ENCODE measurements at places on chromosomes 2 and 18.

DNA sequence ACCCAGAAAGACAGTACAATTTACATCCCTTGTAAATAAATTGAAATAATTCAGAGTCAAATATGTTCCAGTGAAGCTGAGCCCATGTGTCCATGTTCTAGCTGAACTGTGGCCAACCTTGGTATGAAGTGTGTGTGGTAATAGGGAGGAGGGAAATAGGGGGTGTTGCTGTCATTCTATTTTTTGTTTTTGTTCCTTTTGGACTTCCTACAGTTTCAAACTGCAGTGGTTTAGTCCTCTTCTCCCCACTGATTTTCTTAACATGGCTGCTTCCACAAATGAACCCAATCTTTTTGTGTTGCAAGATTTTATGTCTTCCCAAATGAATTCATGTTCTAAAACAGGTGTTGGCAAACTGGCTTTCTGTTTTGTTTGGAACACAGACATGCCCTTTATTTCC lies 156.9 kb downstream of the CCBE1 start:
- no peak for DNase-seq

- DNase-seq: no peak
Observed at GRCh38 chr2:209125291-209125690, 298.6 kb upstream of the MAP2 start.

DNA sequence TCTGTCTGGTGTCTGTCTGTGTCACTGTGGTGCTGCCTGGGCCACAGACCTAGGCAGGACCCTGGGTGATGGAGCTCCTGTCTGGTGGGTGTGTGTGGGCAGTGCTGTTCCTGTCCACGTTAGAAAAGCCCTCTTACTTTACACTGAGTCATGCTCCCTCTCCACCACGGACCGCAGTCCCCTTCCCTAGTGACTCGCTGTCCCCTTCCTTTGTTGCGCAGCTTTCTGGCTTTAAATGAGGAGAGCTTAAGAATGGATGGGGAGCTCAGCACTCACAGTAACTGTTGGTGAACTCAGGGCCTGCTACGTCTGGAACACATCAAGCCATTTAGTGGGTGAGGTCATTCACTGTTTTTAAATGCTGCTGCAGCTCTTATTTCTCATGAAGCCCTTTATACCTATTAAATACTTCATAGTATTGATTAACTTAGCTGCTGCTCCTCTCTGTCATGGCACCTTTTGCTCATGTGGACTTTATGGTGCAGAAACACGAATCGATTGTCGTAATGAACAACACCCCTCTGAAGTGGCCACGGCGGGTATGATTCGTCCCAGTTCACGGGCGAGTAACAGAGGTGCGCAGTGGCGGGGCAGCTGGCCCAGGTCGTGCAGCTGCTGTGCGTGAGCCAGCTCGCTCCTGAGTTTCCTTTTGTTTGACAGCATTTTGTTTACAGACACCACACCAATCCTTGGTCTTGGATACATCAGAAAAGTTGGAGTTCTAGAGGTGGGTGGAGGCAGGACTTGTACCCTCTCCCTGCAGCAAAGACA lies 100.4 kb downstream of the LDLRAD4 start:
- no peak for DNase-seq

- DNase-seq: no peak
Observed at GRCh38 chr2:102544182-102544581, 71.2 kb downstream of the SLC9A4 start.

- DNase-seq: no peak
Observed at GRCh38 chr2:231894566-231895380, 31.4 kb downstream of the NPPC start.

- DNase-seq: peak; percentile 72
Observed at GRCh38 chr18:111306-112014, 46.9 kb upstream of the USP14 start.

GRCh38 chr2:68659081-68659480 lies 15.7 kb downstream of the PROKR1 start:
- DNase-seq: no peak

DNA sequence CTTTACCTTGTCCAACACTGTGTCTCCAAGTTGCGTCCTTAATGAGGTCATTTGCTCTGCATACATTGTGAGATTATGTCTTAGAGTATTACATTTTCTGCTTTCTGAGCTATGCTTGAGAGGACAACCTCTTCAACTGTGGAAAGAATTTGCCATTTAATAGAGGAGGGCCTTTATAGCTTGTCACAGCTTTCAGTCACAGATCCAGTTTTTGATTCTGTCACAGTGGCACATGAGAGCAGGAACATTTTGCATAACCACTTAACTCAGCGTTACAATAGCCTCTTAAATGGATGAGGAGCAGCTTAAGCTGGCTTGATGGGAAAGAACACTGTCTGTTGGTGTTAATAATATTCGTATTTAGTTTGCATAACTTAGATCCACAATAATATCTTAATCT lies 63.0 kb downstream of the RHBDD1 start:
- no peak for DNase-seq

DNA sequence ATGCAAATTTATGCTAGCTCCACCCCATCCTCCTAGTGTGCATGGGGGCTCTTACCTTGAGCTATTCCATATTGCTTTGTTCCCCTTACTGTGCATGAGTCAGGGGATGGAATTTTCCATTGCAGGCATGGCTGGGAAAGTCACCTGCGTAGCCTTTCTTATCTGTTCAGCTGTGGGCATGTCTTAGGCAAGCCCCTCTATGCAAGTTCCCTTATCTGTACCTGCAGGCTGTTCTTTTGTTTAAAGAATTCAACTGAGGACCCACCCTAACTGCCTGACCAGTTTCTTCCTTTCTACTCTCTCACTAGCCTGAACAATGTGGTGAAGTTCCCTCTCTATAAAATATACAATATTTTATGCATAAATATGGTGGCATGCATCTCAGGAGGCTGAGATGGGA lies 54.2 kb upstream of the CDCA7 start:
- no peak for DNase-seq

- DNase-seq: peak; percentile 81
Observed at GRCh38 chr2:216195565-216196029, 86.4 kb downstream of the XRCC5 start.

DNA sequence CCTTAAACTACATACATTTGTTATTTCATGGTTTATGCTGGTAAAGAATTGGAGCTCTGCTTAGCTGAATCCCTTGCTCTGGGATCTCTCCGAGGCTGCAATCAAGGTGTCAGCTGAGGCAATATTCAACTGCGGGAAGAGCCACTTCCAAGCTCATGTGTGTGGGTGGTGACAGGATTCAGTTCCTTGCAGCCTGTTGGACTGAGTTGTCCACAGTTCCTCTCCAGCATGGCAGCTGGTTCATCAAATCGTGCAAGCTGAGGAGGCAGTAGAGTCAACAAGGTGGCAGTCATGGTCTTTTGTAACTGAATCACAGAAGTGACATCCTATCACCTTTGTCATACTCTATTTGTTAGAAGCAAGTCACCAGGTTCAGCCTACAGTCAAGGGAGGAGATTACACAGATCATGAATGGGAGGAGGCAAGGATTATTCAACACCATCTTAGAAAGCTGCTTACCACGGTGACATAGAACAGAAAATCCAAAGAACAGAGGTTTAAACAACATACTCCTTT lies 56.9 kb downstream of the CTIF start:
- no peak for DNase-seq

- no peak for DNase-seq
Observed at GRCh38 chr2:39870871-39871270, 91.8 kb upstream of the THUMPD2 start.

- DNase-seq: peak; percentile 14
Observed at GRCh38 chr2:36695746-36696415, 626 bp upstream of the VIT start.

GRCh38 chr2:32732912-32733472 lies 105.1 kb downstream of the TTC27 start:
- DNase-seq: no peak

DNA sequence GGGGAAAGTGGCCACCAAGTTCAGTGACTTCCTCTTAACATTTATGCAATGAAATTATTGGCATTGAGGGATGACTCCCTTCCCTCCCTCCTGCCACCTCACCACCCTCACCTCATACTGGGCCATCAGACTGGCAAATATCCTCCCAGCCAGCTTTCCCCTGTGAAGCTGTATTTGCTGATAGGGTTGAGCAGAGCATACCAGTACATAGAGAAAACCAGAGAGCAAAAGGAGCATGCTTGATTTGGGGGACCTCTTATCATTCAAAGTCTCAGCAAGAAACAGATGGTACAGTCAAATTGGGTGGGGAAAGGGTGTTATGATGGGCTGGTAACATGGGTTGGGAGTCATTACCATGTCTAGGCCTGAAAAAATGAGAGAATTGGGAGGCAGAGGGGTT lies 19.1 kb upstream of the B3GNT2 start:
- no peak for DNase-seq

DNA sequence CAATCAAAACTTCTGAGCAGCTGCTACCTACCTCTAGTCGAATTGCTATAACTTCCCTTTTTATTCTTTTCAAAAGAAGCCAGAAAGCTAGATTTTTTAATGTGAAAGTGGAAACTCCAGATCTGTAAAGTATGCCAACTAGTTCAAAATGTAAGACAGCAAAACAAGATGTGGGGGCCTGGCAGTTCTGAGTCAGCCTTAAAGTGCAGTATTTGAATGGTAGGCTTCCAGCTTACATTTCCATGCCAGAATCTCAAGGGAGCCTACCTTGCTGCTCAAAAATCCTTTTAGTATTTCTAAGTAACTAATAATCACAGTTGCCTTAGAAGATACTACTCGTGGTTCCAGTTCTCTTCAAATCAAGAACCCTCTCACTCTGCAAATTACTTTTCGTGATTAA lies 1288.7 kb downstream of the LRP1B start:
- DNase-seq: no peak
